ENCODE measurements at places on chromosomes 12 and 14.
A peak's percentile ranks its signal among the peaks of the same experiment; 100 is the strongest.

GRCh38 chr12:49188201-49188915 is 522 bp downstream of the TUBA1A start:
- peak; percentile 84 for DNase-seq

DNA sequence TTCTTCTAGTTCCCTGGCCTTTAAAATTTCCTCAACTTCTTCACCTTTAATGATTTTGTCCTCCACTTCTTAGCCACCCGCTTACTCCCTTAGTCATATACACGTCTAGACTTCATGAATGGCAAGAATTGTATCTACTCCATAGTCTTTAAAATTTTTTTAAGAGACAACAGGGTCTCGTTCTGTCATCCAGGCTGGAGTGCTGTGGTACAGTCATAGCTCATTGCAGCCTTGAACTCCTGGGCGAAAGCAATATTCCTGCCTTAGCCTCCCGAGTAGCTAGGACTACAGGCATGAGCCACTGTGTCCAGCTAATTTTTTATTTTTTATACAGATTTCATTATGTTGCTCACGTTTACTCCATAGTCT is 47.9 kb downstream of the BBS10 start:
- DNase-seq: no peak

DNA sequence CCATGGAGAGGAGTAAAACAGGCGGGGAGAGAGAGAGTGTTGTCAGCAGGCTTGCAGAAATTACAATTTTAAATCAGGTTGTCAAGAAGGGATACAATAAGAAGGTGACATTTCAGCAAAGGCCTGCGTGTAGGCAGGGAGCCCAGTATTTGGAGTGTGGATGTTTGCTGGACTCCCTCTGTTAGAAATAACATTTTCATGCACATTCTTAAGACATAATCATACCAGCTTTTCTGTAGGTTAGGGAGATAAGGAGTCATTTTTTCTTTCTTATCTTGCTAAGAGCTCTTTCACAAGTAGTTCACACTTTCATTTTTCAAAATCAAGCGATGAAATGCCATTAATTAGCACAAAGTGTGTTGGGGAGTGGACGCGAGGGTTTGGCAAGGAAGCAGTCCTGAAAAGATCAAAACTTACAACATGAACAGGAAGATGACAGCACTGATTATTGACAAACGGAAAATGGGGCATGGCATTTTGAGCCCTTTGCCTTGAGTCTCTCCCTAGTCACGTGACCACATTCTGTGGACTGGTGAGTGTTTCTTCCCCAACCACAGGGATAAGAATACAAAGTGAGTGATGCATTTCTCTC is 160.2 kb downstream of the DAD1 start:
- no peak for DNase-seq

DNA sequence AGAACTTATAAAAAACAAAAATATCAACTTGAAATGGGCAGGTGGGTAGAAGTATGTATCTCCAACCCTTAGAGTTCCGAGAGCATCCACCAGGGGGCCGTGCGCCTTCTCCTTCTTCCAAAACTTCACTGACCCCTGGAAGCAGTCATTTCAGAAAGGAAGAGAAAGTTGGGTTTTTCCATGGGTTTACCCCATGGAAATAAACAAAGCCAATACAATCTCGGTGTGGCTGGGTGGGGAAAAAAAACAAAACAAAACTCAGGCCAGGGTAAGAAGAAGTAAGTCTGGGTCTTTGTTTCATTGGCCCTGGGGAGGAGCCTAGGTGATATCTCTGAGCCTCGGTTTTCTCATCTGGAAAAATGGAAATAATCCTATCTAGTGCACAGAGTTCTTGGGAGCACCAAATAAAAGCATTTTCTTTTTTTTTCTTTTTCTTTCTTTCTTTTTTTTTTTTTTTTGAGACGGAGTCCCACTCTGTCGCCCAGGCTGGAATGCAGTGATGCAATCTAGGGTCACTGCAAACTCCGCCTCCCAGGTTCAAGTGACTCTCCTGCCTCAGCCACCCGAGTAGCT is 33.6 kb upstream of the HNF1A start:
- peak; percentile 87 for DNase-seq

DNA sequence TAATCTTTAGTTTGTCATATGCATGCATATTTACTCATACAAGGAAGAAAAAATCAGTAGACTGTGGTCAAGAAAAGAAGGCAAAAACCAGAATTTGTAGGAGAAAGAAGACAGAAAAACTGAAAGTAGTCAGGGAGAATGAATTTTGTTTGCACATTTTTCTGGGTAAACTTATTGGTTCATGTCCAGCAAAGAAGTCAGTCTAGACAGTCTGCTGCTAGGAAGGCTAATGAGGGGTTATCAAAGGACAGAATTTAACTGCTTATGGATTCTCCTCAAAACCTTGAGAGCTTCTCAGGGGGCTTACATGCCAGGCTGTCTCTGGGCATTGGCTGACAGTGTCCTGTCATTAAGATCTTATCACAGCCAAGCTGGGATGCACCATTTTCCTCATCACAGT is 293.9 kb downstream of the RPAP3 start:
- DNase-seq: no peak

GRCh38 chr12:50110762-50111351 is 1.2 kb upstream of the COX14 start:
- no peak for DNase-seq

- no peak for DNase-seq
Measured at GRCh38 chr12:46915082-46915481, 89.3 kb upstream of the SLC38A4 start.

GRCh38 chr12:110338754-110339153 is 57.7 kb downstream of the ATP2A2 start:
- no peak for DNase-seq

GRCh38 chr14:51073731-51074130 is 21.2 kb downstream of the TRIM9 start:
- DNase-seq: no peak

- DNase-seq: peak; percentile 97
Measured at GRCh38 chr12:56116267-56117081, at the start of gene RPL41. RPL41 (plus strand) TSS chr12:56116633.

- DNase-seq: no peak
Measured at GRCh38 chr12:43988838-43989560, 153.1 kb downstream of the TMEM117 start.

DNA sequence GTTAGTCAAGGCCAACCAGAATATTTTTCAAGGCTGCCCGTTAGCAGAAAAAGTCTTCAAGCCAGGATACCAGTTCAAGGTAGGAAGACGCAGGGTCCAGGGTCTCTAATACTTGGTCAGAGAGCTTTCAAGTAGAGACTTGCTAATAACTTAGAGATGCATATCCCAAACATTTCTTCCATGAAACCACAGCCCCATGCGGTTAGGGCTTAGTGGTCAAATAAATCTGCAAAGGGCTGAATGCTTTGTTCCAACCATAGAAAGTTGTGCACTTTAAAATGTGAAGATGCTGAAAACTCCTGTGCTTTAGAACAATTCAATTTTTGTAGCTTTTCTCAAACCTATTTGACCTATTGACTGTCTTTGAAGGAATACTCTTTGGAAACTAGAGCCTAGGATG is 208.9 kb downstream of the PIK3C2G start:
- DNase-seq: no peak

- no peak for DNase-seq
Measured at GRCh38 chr12:129753586-129753985, 150.2 kb downstream of the TMEM132D start.

DNA sequence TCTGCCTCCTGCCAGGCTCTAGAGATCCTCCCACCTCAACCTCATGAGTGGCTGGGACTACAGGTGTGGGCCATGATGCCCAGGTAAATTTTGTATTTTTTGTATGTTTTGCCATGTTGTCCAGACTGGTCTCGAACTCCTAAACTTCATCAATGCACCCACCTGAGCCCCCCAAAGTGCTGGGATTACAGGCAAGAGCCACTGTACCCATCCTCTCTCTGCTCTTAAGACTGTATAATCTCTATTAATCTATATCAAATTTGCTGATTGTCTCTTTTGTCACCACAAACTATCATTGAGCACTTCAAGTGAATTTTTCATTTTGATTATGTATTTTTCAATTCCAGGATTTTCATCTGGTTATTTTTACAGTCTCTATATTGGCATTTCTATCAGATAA is 440.3 kb downstream of the NOVA1 start:
- DNase-seq: no peak

- no peak for DNase-seq
Measured at GRCh38 chr14:80116157-80116556, 95.1 kb downstream of the DIO2 start.

DNA sequence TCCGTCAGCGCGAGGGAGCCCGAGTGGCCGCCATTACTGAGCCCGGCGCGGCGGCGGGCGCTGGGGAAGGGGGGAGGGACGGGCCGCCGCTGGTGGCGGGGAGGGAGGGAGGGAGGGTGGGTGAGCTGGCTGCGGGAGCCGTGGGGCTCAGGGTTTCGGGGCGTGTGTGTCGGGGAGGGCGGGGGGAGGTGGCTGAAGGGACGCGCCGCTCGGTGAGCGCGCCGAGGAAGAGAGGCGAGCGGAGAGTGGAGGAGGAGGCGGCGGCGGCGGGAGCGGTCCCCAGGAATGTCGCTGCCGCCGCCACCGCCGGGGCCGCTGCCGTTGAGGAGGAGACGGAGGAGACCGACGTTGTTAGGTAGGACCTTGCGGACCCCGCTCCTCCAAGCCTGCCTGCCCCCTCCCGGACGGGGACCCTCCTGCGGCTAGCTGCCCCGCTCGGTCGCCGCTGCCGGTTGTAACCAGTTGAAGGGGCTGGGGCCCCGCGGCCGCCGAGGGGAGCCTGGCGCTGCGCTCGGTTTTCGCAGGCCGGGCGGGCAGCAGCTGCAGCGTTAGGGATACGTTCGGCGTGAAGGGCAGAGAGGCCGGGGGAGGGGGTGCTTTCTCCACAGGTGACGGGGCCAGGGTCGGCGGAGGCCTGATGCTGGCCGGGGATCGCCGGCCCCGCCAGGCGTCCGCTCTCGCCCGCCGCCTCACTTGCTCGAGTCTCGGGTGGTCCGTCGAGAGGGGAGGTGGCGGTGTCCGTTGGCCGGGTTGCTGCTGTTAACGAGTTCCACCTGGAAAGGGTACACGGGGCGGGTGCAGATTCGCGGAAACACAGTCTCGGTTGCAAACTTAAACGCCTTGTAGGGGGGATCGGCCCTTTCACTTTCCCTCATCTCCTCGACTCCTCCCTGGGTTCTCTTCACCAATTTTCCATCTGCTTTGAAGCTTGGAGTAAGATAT is at the start of gene ARHGAP5:
TSS of gene ARHGAP5 (plus strand) at position 224 of the 942 bp plus-strand sequence. CDS start 13,366 bp downstream, outside the sequence.
- peak; percentile 75 for DNase-seq

GRCh38 chr12:48447755-48448154 is 24.6 kb upstream of the ANP32D start:
- DNase-seq: no peak

DNA sequence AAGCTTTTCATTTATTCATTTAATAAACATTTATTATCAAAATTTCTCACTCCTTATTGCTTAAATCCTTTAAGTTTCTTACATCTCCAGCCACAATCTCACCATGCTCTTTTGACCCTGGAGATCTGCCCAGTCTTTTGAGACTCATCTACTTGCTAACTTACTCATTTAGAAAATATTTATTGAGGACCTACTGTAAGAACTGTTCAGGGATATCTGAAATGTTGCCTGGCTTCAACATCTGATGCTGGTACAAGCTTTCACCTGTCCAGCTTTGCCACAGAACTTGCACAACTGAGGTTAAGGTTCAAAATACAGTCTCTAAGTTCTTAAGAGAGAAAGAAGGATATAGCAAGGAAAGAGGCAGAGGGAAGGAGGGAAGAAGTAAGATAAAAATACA is 17.5 kb upstream of the GXYLT1 start:
- DNase-seq: no peak

DNA sequence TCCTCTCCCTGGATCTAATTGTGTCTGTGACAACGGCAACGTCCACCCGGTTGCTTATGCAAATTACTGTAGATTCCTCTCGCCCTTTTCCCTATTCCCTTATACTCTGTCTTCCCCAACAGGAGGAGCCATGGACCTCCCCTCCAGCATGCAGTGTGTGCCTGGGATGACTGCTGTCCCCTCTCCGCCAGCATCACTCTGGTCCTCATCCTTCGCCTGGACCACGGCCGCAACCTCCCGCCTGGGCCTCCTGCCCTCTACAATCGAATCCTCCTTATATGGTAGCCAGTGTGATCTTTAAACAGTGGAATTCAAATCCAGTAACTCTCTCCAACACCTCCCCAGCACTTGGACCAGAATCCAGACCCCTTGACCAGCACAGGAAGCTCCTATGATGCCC is 30.6 kb upstream of the PRIMA1 start:
- no peak for DNase-seq

GRCh38 chr12:24839268-24839791 is 109.6 kb downstream of the BCAT1 start:
- DNase-seq: peak; percentile 73

GRCh38 chr14:93953263-93953662 is 23.1 kb downstream of the ASB2 start:
- DNase-seq: no peak

DNA sequence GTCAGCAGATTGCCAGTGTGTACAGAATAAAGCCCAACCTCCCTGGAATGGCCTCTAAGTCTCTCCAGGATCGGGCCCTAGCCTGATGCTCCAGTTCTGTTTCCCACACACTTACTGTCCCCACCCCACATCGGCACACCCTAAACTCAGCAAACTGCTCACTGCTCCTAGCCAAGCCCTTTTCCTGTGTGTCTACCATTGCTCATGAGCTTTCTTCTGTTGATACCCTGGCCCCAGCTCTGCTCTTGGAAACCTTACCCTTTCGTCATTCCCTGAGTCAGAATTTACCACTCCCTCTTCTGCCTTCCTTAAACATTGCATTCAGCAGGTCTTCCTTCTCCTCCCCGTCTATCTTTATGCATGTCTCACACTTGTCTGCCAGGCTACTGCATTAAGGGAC is 158.9 kb downstream of the TMX1 start:
- no peak for DNase-seq

DNA sequence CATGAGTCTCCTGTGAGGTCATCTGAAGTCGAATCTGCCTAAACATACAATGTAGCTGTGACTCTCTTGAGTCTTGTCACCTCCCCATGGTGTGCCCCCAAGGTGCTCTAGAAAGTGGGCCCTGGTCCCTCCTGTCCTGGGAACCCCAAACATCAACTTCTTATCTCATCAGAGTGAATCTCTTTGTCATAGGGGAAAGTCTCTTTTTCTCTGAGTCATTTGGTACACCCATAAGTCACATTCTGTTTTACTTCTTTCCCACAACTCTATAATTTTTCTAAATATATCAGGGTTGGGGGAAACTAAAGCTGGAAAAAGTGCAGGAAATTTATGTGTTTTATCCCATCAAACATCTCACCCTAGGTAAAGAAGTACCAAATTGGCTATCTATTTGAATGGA is 12.9 kb downstream of the SDR9C7 start:
- no peak for DNase-seq

DNA sequence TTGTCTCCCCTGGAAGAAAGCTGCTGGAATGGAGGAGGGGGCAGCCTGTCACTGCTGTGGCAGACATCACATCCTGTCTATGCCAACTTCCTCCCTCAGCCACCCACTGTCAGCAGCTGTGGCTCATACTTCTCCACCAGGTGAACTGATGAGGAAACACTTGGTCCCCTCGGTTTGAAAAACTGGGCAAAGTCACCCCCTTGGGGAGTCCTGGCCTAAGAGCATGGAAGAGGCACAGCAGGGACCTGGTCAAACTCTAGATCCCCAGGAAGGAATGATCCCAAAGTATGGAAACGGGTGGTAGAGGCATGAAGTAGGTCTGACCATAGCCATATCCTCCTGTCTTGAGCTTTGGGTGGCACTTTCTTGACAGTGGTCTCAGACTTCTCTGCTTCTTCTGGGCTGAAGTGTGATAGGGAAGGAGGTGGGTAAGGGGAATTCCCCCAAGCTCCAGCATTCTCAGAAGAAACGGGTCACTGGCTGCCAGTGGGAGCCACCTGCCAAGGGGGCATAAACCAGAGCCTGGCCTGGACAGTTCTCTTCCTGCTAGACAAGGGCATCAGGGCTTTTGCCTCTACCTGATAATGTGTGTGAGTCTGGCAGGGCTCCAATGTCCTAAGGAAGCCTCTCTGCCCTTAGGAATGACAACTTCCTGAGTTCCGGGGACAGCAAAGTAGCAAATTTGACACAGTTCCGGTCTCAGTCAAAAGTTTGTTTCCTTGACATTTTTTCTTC is 36.0 kb downstream of the FMNL3 start:
- DNase-seq: peak; percentile 68
